ENCODE measurements at places on chromosomes 5 and 9.

DNA sequence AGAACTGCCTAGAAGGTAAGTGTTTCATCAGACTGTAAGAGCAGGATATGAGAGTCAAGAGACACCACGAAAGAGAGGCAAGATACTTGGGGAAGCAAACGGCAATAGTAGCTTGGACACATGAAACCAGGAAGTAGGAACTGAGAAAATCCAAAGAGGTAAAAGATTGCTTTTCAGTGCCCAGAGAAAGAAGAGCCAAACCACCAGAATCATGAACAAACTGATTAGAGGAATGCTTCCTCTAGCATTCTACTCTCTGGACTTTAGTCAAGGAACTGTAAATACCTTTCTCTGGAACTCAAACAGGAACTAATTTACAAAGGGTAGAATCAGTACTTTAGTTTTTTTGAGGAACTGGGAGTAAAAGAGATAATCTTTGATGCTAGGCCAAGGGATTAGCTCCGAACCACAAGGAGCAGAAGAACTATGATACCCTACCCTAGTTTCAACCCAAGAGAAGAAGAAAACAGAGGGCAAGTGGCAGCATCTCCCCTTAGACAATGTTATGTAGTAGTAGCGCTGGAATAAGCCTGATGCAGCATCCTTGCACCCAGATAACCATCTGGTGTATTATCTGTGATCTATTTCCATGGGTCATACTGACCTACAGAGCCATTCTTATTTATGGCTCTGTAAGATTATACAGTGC lies 41.3 kb downstream of the EFCAB9 start:
- DNase-seq = no peak

DNA sequence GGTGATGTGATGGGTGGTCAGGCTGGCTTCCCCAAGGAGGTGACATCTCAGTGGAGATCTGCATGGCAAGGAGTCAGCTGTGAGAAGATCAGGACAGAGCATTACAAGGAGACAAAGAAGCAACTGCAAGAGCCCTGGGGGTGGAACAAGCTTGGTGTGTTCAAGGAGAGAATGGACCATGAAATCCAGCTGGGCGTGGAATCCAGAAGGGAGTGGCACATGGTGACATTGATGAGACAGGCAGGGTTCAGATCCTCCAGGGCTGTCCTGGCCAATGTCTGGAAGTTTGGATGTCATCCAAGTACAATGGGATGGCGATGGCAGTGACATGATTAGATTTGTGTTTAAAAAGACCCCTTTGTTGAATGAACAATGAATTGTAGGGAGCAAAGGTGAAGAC lies 175.6 kb downstream of the MACROH2A1 start:
- DNase-seq = no peak

- DNase-seq = peak; percentile 66
Measured at GRCh38 chr5:176609724-176610434, at the start of gene GPRIN1. Gene GPRIN1, minus strand, starts transcription at chr5:176610156. Its CDS starts 10,322 bp downstream, at chr5:176599834.

DNA sequence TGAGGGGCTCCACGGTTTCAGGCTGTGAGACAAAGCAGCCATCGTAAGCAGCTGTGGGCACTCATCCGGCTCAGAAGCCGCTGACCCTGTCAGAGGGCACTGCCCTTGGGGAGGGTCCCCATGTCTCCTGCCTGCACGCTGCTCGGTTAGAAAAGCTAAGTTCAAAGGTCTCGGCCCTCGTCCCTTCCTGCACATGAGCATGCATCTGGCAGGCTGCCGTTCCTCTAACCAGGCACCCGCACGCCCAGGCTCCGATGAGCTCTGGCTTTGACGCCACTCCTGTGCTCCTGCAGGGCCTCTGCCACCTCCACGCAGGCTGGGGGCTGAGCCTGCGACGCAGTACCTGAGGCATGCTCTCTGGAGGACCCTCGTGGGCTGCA lies 51.3 kb downstream of the NKD2 start:
- no peak for DNase-seq

DNA sequence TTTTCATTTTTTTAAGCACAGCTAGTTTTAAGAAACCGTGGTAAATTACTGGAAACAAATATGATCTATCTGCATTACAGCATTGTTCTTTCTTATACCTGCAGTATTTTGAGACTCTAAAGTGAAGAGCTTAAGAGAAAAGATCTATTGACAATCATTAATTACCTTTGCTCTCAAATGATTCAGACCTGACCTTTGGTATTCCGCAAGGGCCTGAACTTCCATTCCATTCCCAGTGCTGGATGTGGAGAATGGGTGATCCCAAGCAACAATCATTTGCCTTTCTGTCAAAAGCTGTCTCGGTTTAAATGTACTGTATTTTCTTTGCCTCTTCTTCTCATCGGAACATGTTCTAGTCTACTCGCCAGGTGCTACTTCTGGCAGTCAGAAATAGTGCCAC lies 18.9 kb downstream of the NREP start:
- DNase-seq = no peak

DNA sequence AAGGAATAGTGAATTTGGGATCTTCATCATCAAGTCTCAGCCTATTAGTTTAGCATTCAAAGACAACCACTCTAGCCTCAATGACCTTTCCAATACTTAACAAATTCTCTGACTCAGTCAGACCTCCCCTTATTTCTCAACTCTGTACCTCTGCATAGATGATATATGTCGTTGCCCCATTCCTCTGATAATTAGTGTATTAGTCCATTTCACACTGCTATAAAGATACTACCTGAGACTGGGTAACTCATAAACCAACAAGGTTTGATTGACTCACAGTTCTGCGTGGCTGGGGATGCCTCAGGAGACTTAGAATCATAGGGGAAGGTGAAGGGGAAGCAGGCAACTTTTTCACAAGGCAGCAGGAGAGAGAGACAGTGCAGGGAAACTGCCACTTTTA lies 8.9 kb downstream of the MRPL22 start:
- DNase-seq = no peak

DNA sequence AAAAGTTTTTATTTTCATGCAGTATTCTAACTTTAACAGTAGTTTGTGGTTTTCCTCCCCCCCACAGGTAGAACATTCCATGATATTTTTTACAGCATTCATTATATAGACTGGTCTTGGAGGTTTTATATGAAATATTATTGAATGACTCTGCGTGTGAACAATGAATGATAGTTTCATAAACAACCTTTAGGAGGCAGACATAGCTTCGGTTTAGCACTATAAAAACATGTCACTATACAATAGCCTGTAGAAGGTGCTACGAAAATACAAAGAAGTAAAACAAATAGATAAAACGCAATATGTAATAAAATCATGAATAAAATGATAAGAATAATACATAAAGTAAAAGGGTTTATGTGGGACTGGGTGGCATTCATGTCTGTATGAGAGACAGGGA lies 8.5 kb downstream of the KLF4 start:
- no peak for DNase-seq

GRCh38 chr5:107063511-107063910 lies 607.2 kb downstream of the EFNA5 start:
- no peak for DNase-seq

GRCh38 chr9:78830301-78830700 lies 533.4 kb downstream of the PSAT1 start:
- DNase-seq = no peak

DNA sequence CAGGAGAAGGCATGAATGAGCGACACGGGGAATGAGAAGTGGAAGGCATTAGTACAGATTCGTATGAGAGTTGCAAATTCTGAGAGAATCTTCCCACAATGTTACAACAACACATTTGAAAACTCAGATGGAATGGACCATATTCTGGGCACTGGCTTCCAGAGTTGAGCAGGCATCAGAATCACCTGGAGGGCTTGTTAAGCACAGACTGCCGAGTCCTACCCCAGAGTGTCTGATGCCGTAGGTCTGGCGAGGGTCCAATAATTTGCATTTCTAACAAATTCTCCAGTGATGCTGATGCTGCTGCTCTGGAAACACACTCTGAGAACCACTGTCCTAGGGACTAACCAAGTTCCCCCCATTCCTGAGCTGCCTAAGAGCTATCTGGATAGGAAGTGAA lies 2.9 kb upstream of the TLX3 start:
- DNase-seq = no peak

GRCh38 chr5:74507370-74508005 lies 133.0 kb downstream of the ENC1 start:
- DNase-seq = no peak

DNA sequence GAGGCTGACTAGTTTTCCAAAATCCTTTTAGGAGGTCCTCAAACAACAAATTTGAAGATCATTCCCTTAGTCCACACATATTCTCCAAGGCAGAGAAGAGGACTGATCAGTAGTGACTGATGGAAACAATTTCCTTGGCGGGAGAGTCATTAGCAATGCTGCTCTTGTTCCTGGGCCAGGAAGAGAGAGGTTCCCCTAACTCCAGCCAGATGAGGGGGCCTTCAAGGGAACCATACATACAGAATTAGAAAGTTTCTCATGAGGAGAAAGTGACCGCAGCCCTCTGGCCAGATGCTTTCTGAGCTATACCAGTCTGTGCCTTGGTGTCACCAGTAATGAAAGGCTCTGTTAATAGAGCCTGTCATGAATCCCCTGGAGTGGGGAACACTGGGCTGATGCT lies 539.4 kb downstream of the BNC2 start:
- no peak for DNase-seq

DNA sequence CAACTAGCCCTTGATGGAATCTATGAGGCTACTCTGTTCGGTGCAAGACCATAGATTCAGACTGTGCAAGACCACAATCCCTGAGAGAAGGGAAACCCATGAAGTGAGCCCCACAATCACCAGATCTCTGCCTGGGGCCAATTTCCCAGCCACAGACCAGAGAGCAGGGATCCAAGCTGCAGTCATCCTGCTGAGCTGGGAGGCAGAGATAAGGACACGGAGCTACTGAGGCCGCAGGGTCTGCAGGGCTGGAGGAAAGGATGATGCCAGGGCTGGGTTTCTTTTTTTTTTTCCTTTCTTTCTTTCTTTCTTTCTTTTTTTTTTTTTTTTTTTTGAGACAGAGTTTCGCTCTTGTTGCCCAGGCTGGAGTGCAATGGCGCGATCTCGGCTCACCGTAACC lies 47.7 kb upstream of the FUBP3 start:
- DNase-seq = no peak

DNA sequence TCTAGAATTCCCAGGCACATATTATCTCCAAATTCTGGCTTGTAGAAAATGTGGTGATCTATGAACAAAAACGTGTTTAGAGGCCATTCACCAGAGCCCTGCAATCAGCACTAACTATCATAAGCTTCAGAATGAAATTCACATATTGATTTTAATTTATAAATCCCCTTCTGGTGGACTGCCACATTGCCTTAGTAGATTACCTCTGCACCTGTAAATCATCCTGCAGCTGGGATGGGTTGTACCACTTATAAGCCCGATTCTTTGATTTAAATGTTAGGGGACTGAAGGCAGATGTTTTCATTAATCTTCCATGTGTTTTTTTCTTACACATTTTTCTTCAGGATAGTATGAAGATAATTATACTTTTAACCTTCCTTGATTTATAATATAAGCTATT lies 140.7 kb upstream of the PTPRD start:
- no peak for DNase-seq

- DNase-seq = no peak
Measured at GRCh38 chr5:75199946-75200345, 36.7 kb downstream of the ANKRD31 start.

DNA sequence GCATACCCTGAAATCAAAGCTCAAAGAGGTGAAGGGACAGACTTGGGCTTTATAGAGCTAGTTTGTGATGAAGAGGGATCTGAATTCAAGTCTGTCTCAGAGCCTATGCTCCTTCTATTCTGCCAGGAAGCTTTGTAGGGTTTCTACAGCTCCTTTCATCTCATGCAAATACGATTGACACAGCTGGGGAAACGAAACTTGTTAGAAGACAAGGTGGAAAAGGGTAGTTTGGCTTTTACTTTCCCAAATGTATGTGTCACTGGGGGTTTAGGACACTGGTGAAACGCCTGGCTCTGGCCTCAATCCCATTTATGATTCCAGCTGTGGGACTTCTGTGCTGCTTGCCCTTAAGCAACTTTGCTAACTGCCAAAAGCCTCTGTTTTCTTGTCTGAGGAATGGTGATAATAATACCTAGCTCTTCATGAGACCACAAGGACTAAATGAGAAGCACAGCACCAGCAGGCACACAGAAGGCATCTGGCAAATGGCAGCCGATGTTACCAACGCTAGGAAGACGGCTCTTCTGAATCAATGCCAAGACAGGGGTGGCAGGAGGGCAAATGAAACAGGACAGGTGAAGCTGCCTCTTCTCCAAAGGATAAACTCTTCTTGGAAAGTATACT lies 70.3 kb upstream of the EQTN start:
- DNase-seq = no peak

DNA sequence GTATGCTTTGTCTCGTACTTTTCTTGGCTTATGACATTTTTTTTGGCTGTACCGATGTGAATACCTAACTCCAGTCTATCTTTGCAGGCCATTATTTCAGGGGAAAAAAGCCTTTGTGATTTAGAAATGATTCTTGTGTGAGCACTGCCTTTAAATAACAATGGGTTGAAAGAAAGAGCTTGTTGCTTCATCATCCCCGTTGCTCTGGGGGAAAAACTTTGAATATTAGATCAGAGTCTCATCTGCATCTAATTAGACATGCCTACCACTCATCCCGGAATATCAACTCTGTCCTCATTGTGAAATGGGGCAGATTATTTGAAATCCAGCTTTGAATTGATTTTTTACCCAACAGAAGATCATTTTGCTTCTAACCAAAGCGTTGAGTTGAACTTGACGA lies 13.5 kb downstream of the CXCL14 start:
- DNase-seq = no peak

DNA sequence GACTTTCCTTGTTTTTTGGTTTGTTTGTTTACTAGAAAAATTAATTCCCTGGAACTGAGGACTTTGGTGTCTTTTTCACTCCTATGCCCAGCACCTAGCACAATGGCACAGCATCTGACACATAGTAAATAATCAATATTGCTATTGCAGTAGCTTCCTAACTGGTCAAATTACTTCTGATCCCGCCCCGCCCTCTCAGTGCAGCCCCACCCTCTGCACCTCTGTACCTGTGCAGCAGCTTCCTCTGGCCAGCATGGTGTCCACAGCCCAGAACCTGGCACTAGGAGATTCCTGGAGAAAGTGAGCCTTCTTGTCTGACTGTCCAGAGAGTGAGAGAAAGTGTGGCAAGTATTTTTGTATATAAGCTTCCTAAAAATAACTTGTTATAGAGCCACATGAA lies 343.2 kb downstream of the ZNF608 start:
- peak; percentile 92 for DNase-seq

Measured in NCI-H146 (cell line).